ENCODE measurements at places on chromosomes 3 and 15. TPM values are rescaled to one million over a fixed set of nuclear protein-coding genes. Genes with fewer than 3 reads are reported as not detected.

EFCC1 gene
- 5.2 TPM for total RNA-seq

MAGEL2 gene
- 2.8 TPM for total RNA-seq

MCF2L2 gene
- total RNA-seq, result 1.5 TPM

SCN5A gene
- 2.5 TPM for total RNA-seq

IGF2BP2 gene
- 92.6 TPM for total RNA-seq

LRRC31 gene
- total RNA-seq, result 0.43 TPM

CD276 gene
- 71.1 TPM for total RNA-seq

GBE1 gene
- total RNA-seq, result 39.1 TPM

ITPR1 gene
- 152 TPM for total RNA-seq

PHLDB2 gene
- 33.6 TPM for total RNA-seq

WDR93 gene
- total RNA-seq, result 3.8 TPM

Data from lung (tissue), 17 donors.